Amygdala (tissue), 56 donors: ENCODE measurements at places on chromosomes 12 and 14.

DNA sequence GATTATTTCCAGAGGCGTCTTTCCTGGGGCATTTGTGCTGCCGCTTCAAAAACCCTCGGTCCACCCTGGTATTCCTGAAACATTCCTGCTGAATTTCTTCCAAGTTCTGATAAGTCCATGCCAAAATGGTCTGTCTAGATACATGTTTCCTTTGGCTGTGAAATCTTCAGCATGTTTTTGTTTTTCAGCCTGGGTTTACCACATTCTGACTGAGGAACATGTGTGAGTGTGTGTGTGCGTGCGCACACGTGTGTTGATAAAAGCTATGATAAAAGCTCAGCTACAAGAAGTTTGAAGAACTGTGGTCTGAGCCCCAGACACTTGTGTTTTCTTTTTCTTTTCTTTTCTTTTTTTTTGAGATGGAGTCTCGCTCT is 22.4 kb downstream of the ANKRD9 start:
- DNase-seq: no peak

- no peak for DNase-seq
Observed at GRCh38 chr12:52872644-52873389, 24.0 kb upstream of the KRT78 start.

DNA sequence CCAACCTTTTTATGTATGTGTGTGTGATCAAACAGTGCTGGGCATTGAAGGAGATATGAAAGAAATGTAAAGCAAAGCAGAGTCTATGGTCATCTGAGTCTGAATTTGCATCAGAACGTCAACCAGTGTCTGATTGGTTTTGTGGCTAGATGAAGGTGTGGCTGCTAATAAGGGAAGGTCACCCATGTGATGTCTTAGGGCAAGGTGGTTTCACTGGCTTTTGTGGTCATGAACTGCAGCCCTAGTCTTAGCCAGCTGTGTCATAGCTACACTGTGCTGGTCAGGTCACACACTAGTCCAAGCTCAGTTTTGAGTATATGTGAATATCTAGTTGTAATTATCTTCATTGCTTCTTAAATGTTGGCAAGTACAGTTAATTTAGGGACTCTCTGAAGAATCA is 105.8 kb downstream of the TGFB3 start:
- no peak for DNase-seq

GRCh38 chr12:145369-145960 is 68.5 kb downstream of the SLC6A12 start:
- no peak for DNase-seq

DNA sequence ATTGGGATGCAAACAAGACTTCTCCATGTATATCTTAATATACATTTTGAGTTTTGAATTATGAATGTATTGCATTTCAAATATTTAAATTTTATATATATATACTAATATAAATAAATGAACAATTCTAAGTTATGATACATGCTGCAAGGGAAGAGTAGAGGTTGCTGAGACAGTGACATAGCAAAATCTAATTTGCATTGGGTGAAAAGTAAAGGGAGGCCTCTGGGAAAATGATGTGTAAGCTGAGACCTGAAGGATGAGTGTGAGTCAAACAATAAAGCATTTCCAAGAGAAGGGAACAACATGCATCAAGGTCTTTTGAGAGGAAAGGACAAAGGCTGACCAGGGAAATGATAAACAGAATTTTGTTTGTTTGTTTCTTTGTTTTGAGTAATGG is 62.9 kb upstream of the PTPRQ start:
- no peak for DNase-seq

DNA sequence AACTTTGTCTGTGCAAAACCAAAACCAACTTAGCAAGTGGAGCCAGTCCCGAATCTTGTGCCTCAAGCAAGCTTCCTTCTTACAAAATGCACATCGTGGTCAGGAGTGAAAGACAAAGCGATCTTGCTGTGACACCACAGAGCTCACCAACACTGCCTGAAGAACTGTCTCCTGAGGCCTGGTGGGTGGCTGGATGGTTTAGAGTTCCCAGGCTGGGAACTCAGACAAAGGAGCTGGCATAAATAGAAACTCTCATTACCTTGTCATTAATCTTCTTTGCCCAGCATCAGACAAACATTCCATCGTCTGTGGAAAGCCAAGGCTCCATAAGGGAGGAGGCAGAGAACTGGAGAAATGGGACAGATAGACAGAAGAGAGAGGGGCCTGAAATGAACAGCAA is 144.8 kb downstream of the KCNA5 start:
- no peak for DNase-seq

GRCh38 chr14:39673270-39673711 is 241.1 kb upstream of the FBXO33 start:
- peak; percentile 7 for DNase-seq

- DNase-seq: no peak
Observed at GRCh38 chr12:91555436-91556415, 373.1 kb upstream of the DCN start.

- no peak for DNase-seq
Observed at GRCh38 chr12:31465002-31465401, 125.9 kb downstream of the DENND5B start.

DNA sequence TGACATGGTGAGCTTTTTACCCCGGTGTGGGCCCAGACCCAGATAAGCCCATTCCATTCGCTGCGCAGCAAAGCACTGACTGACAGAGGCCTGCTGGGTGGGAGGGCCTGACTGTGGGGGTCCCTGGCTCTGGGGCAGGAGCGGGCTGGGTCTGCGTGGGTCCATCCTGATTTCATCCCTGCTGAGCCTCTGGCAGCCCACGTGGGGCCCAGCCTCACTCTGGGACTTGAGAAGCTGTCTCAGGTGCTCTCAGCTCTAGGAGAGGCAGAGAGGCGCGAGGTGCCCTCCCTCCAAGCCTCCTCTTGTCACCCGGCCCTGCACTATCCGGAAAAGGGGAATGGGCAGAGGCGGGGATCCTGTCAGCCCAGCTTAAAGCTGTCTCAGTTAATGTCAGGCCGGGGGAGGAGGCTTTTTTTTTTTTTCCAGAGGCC is 927 bp downstream of the ABCB9 start:
- no peak for DNase-seq

- no peak for DNase-seq
Observed at GRCh38 chr14:96103560-96104460, 64.6 kb downstream of the C14orf132 start.

DNA sequence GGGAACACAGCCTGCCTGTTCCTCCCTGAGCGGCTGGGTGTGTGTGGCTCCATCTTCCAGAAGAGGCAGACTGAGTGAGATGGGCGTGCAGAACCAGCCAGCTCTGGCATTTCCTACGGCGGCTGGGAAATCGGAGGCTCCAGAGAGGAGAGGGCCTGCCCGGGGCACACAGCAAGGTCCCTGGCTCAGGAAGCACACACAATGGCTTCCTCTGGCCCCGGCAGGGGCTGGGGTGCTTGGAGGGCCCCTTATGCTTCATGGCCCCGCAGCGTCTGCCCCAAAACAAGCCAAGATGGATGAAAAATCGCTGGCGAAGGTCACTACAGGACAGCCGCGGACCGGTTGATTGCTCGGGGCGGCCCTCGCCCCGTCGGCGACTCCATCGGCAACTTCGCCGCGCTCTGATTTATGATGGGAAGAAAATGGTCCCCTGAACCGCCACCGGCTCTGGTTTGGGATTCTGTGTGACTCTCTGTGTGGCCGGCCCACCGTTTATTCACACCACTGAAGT is 191.5 kb upstream of the C14orf180 start:
- DNase-seq: no peak

GRCh38 chr14:44944107-44944506 is 17.6 kb downstream of the KLHL28 start:
- no peak for DNase-seq

DNA sequence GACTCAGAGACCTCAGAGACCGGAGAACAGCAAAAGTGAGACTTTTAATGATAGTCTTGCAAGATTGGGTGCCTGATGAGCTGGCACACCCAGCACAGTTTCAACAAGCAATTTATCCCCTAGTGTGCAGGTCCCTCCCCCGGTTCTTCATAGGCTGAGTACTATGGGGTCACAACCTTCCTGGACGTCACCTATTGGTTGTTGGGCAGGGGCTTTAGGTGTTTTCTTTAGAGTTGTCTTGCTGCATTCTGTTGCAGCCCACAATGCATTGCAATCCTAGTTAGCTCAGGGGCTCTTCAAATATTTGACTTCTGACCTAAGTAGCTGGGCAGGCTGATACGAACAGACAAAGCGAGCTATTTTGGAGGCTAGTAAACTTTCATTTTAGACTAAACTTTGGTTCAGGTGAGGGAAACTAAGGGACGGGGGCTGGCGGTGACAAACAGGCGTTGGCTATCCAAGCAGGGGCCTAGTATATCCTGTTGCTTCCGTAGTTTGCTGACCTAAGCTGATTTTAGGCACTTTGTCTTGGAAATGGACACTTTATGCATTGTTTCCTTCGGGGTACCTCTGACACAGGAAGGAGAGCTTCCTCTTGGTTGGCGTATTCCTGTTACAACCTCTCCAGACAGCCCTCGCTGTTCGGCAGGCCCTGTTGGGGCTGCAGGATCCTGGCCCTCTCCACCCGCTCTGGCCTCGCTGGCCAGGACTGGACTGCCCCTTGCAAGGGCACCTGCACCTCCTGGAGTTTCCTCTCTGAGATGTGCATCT is 14.1 kb downstream of the SIVA1 start:
- no peak for DNase-seq
